ENCODE measurements at places on chromosomes 16 and 17.
A peak's percentile ranks its signal among the peaks of the same experiment; 100 is the strongest.

DNA sequence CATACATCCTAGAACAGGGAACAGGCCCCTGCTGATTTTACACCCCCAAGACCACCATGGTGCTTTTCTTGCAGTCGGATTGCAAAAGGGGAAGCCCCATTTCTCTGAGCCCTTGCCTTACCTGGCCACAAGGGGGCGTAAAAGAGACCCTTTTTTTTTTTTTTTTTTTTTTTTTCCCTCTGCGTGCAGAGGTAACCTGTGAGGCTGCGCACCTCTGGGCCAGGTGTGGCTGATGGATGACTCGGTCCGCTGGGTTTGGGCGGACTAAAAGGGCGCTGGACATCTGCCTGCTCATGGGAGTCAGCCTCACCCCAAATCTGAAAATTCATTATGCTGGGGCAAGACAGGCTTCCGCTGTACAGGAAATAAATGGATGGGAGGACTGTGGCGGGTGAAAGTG is 281.0 kb downstream of the CBLN1 start:
- no peak for DNase-seq

- DNase-seq: no peak
Observed at GRCh38 chr16:54648575-54648974, 282.1 kb upstream of the IRX5 start.

DNA sequence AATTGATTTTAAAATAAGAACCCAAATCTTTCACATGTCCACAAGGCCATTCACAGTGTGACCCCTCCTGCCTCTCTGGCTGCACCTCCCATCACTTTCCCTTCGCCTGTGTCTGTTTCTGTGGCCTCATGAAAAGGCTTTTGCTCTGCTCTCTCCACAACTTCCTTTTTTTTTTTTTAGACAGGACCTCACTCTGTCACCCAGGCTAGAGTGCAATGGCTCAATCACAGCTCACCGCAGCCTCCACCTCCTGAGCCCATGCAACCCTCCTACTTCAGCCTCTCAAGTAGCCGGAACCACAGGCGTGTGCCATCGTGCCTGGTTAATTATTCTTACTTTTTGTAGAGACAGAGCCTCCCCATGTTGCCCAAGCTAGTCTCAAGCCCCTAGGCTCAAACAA is 197.1 kb downstream of the ABCC12 start:
- no peak for DNase-seq

DNA sequence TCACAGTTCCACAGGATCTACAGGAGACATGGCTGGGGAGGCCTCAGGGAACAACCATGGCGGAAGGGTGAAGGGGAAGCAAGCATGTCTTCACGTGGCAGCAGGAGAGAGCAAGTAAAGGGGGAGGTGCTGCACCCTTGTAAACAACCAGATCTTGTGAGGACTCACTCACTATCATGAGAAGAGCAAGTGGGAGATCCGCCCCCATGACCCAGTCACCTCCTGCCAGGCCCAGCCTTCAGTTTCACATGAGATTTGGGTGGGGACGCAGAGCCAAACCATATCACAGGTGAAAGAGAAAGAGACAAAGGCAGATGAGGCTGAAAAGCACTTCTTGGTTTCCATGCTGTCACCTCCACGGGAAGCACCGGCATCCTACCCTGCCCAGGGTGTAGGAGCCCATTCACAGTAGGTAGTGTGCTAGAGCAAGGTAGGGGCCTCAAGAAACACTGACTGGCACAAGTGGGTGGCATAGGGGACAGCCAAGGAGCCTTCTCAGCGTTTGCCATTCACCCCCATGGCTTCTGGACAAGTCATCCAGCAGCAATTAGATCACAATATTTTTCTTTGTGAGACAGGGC is 6.6 kb downstream of the NARF start:
- no peak for DNase-seq

DNA sequence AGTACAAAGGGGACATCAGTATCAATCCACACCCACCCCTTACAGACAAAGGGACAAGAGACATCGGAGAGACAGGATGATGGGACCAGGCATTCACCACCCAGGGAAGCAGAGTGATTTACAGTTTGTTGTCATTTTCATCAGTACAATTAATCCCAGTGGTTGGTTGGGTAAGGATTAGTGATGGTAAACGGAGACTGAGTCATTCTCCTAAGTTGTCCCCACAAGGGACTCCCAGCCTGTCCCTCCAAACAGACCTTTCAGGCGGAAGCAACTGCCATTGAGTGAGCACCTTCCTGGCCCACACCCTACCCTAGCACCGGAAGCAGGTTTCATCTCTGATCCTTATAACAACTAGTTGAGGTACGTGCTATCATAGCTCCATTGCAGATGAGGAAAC is 11.2 kb downstream of the PPL start:
- no peak for DNase-seq

- DNase-seq: no peak
Observed at GRCh38 chr16:24993722-24994686, 21.2 kb downstream of the ARHGAP17 start.

DNA sequence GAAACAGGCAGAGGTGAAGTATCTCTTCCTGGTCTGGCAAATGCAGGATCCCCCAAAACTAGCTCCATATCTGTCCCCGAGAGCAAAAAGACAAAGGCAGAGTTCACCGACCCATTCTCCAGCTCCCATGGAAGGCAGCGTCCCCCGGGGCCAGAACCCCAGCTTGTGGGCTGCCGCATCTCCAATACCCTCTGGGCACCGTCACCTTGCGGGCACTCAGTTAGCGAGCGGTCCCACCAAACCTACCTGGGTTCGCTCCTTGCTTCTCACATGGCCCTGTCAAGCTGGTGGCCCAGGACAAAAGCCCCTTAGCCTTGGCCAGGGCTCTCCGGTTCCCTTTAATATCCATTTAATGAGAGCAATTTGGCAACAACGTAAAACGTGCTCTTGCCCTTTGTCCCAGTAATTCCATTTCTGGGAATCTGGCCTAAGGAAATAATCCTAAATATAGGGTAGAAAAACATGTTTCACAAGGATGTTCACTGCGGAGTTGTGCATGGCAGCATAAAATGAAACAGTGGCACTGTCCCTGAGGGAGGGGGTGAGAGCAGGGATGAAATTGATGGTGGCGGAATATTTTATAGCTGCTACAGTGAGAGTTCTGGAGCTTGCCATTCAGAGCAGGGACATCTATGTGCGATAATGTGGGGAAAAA is 157.1 kb downstream of the CMIP start:
- no peak for DNase-seq

GRCh38 chr16:49886554-49887094 is 30.7 kb upstream of the ZNF423 start:
- DNase-seq: no peak

- DNase-seq: peak; percentile 65
Observed at GRCh38 chr16:50313596-50314478, 47.5 kb downstream of the ADCY7 start.

GRCh38 chr16:83652943-83653342 is 154.8 kb upstream of the HSBP1 start:
- DNase-seq: no peak

DNA sequence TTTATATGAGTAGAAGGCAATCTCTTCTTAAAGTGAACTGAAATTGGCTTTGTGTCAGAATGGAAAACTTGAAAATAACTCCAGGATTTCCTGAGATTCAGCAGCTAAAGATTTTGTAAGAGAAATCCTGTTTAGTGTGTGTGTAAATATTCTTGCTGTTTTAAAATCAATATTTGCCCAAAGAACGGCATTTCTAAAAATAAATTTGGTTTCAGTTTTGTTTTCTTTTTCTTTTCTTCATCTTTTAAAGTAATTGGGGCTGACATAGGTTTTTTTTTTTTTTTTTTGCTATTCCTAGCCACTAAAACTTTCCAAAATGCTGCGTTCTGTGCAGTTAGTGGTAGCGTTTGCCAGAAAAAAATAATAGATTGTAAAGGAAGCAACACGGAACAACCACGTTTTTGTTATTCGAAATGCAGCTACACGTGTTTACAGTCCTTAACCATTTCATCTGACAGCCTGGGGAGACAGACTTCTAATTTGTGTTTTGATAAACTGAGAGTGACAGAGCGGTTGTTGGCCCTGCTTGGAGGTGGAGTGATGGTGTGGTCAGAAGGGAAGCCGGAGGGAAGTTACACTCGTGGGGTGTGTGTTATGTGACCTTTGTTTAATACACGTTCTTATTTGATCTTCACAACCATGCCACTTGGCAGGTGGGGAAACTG is 21.6 kb upstream of the SMPD3 start:
- no peak for DNase-seq

DNA sequence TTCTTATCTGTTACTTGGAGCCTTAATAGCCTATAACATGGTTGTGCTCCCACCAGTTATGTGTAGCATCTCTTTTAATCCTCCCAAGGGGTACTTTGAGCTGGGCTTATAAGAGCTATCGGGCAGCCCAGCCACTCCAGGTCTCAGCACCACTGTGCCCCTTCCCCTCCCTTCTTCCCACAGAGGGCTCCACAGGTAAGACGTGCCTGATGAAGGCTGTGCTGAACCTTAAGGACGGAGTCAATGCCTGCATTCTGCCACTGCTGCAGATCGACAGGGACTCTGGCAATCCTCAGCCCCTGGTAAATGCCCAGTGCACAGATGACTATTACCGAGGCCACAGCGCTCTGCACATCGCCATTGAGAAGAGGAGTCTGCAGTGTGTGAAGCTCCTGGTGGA is 7.0 kb downstream of the TRPV2 start:
- DNase-seq: no peak

DNA sequence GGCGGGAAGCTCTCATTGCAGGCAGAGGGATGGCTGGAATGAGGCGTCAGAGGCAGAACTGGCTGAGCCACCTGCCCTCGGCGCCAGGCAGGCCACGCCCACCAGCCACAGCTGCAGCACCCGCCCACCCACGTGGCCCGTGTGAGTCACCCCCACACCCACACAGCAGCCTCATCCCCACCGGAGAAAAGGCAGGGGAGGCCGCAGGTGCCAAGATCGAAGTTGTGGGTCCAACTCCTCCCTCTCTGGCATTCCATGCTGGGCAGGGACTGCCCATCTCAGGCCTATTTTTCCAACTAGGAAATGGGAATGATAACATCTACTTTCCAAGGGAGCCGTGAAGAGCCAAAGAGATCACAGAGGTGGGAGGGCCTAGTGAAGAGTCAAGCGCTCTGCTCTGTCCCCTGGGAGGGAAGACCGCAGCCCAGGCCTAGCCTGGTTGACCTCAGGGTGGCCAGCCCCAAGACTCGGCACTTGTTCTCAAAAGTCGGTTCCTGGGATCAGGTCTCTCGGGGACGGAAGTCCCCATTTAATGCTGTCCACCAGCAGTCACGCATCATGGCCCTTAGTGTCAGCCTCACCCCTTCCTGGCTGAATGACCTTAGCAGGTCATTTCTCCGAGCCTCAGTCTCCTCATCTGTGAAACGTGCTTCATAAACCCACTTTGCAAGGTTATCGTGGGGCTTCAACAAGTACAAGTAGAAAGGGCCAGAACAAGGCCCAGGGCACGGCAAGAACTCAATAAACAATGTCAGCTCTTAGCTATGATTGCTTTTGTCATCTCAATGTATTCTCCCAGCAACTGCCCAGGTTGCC is at the start of gene TRPV3:
Gene TRPV3, minus strand, starts transcription at position 45 of the 816 bp plus-strand sequence. CDS start 2,962 bp downstream, outside the sequence.
- peak; percentile 51 for DNase-seq

GRCh38 chr16:84979516-84979915 is 31.8 kb downstream of the ZDHHC7 start:
- no peak for DNase-seq

- no peak for DNase-seq
Observed at GRCh38 chr16:64132759-64133361, 989.0 kb downstream of the CDH11 start.
